ENCODE measurements at places on chromosomes 2 and 18. TPM values are rescaled to one million over a fixed set of nuclear protein-coding genes. Genes with fewer than 3 reads are reported as not detected.

DNA sequence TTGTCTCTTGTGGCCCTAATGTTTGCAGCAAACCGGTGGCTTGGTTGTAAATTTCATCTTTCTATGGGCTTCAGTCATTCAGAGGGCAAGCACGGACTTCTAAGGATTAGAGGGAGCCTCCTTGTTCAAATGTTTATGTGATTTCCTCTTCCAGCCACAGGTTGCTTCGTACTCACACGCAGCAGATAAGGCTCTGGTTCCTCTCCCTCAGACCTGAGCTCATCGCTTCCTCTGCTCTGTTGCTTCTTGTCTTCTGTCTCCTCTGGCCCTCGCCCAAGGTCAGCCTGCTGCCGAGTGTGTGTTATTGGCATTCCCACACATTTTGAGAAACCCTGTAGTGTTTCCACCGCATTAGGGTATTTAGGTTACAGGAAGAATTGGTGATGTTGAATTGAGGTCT is 44.0 kb downstream of the MYL12B start:
- no peak for DNase-seq

- DNase-seq, result no peak
These were observed 19.4 kb downstream of the SP100 start for GRCh38 chr2:230435431-230435830.

Gene ALPI
- not detected for total RNA-seq

Gene SLC38A11
- not detected for total RNA-seq

DNA sequence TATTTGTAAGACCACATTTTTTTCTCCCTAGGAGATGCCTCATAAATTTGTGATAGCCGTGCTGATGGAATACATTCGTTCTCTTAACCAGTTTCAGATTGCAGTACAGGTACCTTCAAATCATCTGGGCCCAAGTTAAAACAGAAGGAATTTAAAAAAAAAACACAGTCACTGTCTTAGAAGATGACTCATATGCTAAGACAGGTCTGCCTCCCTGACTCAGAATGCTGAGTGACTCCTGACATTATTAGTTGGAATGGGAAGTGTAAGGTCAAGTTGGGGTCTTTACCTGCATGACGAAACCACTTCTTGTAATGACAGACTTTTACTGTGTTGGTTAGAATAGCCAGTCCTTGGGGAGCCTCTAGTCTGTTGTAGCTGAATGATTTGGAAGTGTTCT is 26.3 kb downstream of the RMC1 start:
- DNase-seq, result no peak

Gene LINC00305
- not detected for total RNA-seq

GRCh38 chr2:198411936-198412335 is 607.5 kb downstream of the PLCL1 start:
- DNase-seq, result no peak

Gene TRAK2
- total RNA-seq, result 24.6 TPM

- DNase-seq, result no peak
These were observed 90.5 kb upstream of the TMEM247 start for GRCh38 chr2:46388881-46389280.

Measured in activated naive CD8-positive, alpha-beta T cell treated with anti-CD3 and anti-CD28 coated beads for 36 hours (primary cell).